ENCODE measurements at places on chromosomes 16 and 17. TPM values are rescaled to one million over a fixed set of nuclear protein-coding genes. Genes with fewer than 3 reads are reported as not detected.

DNA sequence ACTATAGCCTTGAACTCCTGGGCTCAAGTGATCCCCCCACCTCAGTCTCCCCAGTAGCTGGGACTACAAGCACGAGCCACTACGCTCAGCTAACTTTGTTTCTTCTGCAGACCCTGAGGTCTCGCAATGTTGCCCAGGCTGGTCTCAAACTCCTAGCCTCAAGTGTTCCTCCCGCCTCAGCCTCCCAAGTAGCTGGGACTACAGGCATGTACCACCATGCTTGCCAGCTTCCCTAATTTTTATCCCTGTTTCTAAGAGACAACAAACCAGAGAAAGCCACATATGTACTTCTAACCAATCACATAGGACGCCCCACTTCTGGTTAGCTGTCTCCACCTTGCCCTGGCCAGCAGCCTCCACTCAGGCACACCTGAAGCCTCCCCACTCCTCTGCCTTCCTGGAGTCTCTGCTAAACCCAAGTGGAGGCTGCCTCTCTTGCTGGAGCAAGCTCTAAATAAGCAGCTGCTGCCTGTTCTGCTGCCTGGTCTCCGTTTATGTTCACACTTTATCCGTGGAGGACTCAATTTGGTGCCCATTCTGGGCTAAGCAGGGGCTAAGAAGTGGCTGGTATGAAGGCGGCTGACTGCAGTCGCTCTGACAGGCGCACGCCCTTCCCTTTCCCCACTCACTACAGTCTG lies 24.7 kb downstream of the NSMCE1 start:
- DNase-seq: no peak

DNA sequence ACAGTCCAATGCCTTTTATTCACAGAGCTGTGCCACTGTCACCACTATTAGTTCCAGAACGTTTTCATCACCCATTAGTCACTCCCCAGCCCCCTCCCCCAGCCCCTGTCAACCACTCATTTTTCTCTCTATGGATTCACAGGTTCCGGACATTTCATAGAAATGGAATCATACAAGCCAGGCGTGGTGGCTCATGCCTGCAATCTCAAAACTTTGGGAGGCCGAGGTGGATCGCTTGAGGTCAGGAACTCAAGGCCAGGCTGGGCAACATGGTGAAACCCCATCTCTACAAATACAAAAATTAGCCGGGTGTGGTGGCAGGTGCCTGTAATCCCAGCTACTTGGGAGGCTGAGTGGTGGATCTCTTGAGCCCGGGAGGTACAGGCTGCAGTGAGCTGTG lies 759 bp upstream of the PAM16 start:
- peak; percentile 32 for DNase-seq

- DNase-seq: peak; percentile 47
Measured at GRCh38 chr16:68445458-68445857, 2.9 kb downstream of the SMPD3 start.

Gene PRAC2
- not detected for total RNA-seq

All from lung microvascular endothelial cell (primary cell).